ENCODE measurements at places on chromosomes 5 and 9. TPM values are rescaled to one million over a fixed set of nuclear protein-coding genes. Genes with fewer than 3 reads are reported as not detected.
A peak's percentile ranks its signal among the peaks of the same experiment; 100 is the strongest.

GRCh38 chr9:137497921-137498719 lies 39.0 kb upstream of the NSMF start:
- no peak for DNase-seq

DNA sequence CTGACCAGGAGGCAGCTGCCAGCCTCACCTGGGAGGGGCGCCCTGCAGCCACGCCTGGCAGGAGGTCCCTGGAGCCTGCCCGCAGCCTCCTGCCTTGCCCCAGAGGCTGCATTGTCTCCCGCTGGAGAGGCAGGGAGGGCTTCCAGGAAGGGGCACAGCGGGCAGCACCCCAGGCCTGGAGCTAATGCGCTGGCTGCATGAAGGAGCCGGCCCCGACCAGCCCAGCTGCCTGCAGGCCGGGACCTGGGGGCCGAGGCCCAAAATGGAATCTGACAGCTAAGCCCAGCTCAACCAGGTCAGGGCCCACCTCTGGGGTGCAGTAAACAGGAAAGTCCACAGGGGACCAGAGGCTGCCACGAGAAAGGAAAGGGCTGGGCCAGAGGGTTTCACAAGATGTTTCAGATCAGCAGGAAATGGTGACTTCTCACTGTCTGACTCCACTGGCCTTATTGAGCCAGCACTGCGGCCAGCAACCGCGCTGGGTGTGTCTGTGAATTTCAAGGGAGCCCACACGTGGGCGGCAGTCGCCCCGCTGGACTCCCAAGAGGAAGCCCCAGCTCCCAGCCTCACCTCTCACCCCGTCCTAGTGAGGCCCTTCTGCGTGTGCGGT lies 18.6 kb upstream of the NOTCH1 start:
- peak; percentile 40 for DNase-seq

DNA sequence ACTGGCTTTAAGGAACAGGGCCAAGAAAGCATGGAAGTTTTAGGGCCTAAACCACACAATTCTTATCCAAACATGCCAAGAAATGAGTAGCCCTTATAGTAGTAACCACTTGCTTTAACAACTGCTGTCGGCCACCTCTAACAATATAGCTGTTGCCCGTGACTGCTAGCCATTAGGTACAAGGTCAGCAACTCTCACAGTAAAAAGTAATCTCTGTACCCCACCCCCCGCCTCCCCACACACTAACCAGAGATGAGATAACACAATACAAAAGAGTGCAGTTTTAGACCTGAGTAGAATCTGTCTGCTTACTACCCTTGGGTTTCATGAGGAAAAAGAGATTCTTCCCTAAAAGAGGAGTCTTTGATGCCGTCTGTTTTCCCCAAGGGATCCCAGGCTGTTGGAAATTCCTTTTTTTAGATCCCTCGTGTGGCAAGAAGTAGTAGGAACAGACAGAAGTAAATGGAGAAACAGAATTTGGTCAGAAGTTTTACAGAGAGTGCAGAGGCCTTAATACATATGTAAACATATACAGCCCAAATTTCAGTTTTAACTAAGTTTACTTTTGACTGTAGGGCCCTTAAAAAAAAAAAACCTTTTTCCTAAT lies 94.3 kb downstream of the WDR41 start:
- DNase-seq = no peak

DNA sequence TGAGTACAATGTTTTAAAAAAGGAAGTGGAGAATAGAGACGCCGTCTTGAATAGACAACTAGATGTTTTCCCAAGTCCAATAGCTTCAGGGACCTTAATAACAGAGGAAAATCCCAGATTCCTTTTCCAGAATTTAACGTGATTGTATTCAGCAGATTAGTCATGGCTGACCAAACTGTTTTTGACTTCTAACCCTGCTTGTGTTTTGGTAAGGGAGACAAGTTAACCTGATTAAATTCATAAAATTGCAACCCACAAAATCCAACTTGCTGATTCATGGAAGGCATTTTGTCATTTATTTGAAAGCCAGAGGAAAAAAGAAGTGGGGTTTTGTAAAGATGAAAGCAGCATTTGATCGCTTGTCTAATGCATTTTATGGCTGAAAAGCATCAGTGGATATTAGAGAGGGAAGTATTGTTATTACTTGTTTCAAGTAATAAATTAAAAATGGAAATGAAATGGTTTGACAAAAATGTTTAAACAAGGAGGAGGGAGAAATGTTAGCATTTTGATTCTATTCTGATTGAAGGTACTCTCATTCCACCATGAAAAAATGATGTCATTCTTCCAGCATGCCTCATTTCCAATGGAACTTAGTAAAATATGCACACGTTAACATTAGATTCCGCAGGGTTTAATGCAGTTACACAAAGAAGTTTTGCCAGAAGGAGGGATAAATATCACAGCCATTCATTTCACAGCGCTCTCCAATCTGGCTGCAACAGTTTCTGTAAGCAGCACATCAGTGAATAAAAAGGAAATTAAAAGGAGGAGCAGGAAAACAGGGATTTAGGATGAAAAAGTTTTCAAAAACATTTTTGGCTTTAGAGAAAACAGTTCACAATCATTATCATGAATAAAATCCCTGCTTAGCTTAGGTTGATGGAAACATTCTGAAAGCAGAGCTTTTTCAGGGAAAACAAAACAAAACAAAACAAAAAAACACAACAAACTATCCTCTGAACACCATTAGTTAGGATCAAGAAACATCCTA lies 314.7 kb downstream of the PRR16 start:
- DNase-seq = no peak

GRCh38 chr5:142143878-142144277 lies 35.3 kb downstream of the NDFIP1 start:
- DNase-seq = peak; percentile 69

DNA sequence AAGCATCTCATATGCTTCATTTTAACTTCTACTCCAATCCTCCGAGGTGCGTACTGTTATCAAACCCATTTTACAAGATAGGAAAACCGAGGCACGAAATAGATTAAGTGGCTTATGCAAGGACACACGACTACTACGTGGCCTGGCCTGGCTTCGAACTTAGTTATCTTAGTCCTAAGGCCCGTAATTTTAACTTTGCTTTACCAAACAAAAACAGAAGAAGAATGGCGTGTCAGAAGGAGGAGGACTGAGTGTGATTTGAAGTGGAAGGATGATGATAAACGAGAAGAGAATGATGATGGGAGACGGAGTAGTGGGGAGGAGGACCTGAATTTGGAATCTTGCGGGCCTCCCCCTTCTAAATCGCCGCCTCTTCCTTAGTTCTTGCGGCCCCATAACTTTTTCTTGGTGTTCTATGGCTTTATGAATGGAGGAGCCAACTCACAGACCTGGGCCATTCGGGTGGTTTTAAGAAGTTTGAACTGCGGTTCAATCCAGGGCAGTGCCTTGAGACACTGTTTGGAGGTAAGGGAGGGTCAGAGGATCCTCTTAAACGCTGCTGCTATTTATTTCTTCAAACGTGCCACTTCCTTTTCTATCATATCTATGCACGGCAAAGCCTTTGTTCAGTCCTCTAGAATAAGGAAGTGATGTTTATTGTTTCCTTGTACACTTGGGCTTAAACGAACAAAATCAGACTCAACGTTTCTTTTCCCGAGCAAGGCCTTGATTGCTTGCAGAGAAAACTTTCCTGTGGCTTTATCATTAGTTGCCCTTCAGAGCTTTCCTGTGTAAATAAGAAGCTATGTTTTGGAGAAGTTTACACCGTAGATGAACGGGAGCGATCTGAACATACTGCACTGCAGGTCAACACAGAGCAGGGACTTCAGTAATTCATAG lies 795 bp downstream of the CNOT8 start:
- no peak for DNase-seq

DNA sequence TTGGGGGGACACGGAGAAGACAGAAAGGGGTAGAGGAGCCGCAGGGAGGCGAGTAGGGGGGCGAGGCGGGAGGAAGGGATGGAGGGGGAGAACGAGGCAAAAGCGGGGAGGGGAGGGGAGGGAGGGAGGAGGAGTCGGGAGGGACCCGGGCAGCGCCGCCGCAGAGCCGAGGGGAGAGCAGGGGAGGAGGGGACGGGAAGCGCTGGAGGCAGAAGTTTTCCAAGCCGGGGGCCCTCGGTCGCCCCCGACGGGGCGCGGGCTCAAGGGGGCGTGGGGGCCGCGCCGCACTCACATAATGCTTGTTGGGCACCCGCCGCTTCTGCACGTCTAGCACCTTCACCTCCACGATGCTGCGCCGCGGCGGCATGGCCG lies 353 bp downstream of the SH3PXD2B start:
- DNase-seq = peak; percentile 86

- DNase-seq = peak; percentile 45
These were observed 43.4 kb upstream of the KIAA1958 start for GRCh38 chr9:112443200-112443599.

DNA sequence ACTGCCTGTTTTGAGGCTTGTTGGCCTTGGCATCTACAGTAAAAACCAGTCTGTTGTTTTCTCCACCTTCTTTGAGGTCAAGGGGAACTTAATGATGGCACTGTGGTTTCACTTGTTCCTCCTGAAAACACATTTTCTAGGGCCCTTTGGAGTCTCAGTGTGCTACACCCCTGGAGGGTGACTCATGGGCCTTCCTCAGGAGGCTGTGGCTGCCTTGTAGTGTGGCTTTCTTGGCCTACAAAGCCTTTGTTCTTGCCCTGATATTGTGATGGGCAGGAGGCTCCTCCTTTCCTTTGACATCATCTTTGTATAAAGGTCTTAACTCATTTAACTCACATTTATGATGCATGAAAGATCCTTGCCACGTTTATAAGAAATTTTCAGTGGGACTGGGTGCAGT lies 56.3 kb upstream of the GPBP1 start:
- no peak for DNase-seq

- no peak for DNase-seq
These were observed 20.7 kb downstream of the CEMIP2 start for GRCh38 chr9:71747576-71747975.

DNA sequence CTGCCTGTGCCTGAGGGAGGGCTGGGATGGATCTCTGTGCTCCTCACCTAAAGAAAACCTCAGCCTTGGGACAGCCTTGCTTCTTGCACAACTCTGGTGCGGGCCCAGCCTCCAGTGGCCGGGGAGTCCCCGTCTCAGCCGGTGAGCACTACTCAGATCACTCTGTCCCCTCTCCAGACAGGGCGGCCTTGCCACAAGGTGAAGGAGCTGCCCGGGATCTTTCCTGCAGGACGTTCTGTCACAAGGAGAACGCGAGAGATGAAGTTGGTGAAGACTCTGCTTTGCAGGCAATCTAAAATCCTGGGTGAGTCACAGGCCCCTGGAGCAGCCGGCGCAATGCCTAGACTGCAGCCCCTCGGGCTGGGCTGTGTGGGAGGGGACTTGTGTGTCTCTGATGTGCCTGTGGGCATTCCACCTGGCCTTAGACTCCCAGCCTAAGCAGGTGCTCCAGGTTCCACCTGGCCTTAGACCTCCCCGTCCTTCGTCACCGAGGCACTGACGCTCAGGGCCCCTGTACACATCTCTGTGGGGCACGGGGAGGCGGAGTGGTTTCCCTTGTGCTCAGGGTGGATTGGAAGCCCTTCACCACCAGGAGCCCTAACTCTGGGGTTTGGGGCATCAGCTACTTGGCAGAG lies 15.2 kb upstream of the IRX4 start:
- no peak for DNase-seq

DNA sequence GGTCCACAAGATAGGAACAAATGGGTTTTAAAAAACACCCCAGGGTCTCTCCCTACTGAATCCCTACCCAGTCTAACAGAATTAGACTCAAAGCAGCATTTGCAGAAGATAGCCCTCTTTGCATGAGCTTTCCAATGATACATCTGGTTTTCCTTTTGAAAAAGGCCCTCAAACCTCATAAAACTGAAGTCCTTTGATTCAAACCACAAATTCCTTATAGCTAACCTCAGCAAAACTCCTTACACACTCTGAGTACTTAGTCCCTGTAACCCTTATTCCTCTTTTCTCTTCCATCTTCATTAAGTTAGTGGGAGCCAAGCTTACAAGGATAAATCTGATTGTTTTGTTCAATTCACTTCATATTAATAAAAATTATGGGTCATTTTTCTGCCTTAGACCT lies 90.5 kb upstream of the TNC start:
- DNase-seq = no peak

GRCh38 chr5:1325191-1325741 lies 19.6 kb downstream of the CLPTM1L start:
- no peak for DNase-seq

GRCh38 chr9:7045361-7045760 lies 287.6 kb downstream of the KDM4C start:
- no peak for DNase-seq

- DNase-seq = no peak
These were observed 27.7 kb upstream of the SSBP2 start for GRCh38 chr5:81778642-81779041.

- DNase-seq = no peak
These were observed 494 bp upstream of the STK32A start for GRCh38 chr5:147234239-147234824.

GRCh38 chr5:38338455-38338854 lies 80.1 kb downstream of the EGFLAM start:
- no peak for DNase-seq

- DNase-seq = no peak
These were observed 138.8 kb upstream of the NR4A3 start for GRCh38 chr9:99682870-99683269.

DNA sequence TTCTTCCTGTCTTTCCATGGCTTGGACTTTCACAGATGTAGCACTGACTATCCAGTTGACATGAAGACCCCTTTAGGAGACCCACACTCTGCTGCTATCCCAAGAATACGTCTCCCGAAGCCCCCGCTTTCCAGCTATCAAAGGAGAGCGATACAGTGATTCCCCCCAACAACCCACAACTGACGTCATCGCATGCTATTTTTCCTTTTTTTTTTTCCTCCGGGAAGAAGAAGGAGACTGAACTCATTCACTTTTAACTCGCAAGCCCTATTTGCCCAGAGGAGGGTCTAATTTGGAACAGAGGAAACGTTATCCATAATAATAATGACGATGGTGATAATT lies 2.1 kb downstream of the PAPPA start:
- no peak for DNase-seq

GRCh38 chr9:6134661-6135180 lies 80.9 kb upstream of the IL33 start:
- no peak for DNase-seq

DNA sequence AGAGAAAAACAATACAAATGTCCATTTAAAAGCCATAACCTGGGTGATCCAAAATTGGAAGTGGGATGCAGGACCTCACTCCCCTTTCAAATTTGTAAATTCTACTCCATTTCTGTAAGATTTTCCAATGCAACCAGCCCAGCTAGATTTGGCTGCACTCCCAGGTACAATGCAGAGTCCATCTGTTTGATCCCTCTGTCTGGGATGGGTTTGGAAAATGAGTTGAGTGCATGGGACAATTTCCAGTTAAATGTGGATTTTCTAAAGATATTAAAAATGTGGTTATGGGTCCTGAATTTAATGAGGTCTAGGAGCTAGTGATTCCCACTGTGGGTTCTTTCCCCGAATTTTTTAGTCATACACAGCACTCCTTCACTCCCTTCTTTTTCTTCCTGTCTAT lies 104.0 kb upstream of the ATP10B start:
- peak; percentile 47 for DNase-seq

LCN15 gene
- total RNA-seq = not detected

CEL gene
- total RNA-seq = 2.0 TPM

CER1 gene
- not detected for total RNA-seq

GRIA1 gene
- total RNA-seq = 2.6 TPM

PCDHA10 gene
- total RNA-seq = 15.9 TPM

MAPKAP1 gene
- total RNA-seq = 114 TPM

ECSCR gene
- 12.8 TPM for total RNA-seq
